ENCODE measurements at places on chromosomes 6 and 20. TPM values are rescaled to one million over a fixed set of nuclear protein-coding genes. Genes with fewer than 3 reads are reported as not detected.

GRCh38 chr6:137423451-137424168 lies 70.6 kb downstream of the OLIG3 start:
- H3K36me3 ChIP-seq, result no peaks in the 10 kb centered on the region
- no peak overlapping the region for H3K4me3 ChIP-seq
- no peak for DNase-seq
- no peak overlapping the region for H3K27ac ChIP-seq
- no peaks in the 10 kb centered on the region for H3K27me3 ChIP-seq

MACROD2 gene
- 0.33 TPM for polyA plus RNA-seq

DNA sequence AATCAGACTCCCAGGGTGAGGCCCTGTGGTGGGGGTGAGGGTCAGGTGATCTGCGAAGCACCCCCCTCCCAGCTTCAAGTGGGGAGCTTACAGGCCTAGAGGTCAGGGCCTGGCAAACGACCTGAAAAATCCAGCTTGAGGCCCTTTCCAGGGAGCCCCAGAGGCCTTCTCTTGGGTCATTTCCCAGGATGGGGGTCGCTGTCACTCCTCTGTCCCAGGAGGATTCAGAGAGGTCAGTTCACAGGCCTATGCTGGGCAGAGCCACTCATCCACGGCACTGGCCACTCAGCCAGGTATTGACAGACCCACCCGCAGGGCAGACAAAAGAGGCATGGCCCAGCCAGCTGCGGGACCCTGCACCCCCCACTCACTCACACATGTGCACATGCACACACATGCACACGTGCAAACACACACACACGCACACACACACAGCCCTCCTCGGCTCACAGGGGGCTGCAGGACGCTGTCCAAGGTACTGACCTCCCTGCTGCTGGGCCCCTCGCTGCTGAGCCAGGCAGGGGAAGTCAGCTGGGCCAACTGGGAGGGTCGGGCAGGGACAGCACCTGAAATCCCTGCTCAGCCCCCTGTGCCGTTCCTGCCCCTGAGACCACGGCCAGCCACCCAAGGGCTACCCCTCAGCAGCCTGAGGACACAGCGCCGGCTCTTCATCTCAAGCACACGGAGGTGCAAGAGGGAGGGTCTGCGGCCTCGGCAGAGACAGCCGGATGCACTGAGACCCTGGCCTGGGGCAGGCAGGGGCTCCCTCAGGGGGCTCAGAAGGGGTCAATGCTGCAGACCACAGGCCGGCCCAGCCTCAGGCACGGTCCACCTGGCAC lies 113.8 kb downstream of the TAF4 start:
- H3K27me3 ChIP-seq, result no peaks in the 10 kb centered on the region
- H3K4me3 ChIP-seq, result no peak overlapping the region
- peaks cover 5% of the 10 kb centered on the region for H3K4me1 ChIP-seq
- no peak overlapping the region for H3K27ac ChIP-seq

DNA sequence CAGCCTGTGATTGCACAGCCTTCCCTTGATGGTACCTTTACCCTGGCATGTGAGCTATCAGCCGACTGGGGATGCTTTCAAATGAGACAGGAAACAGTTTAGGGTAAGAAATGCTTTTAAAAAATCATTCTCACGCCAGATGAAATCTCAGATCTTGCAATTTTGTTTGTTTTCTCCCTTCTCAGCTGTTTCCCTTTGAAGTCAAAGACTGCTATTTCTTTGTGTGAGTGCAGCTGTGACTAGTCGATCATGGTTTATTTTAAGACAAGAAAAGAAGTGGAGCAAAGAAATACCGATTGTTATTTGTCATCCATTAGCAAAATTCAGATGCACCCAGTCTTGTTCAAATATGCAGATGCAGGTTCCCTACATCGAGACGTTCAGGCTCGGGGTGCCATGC lies 489.7 kb downstream of the QKI start:
- no peaks in the 10 kb centered on the region for H3K36me3 ChIP-seq
- DNase-seq, result no peak
- no peaks in the 10 kb centered on the region for H3K4me1 ChIP-seq
- H3K27ac ChIP-seq, result no peak overlapping the region
- H3K27me3 ChIP-seq, result no peaks in the 10 kb centered on the region
- H3K4me3 ChIP-seq, result no peak overlapping the region

DNA sequence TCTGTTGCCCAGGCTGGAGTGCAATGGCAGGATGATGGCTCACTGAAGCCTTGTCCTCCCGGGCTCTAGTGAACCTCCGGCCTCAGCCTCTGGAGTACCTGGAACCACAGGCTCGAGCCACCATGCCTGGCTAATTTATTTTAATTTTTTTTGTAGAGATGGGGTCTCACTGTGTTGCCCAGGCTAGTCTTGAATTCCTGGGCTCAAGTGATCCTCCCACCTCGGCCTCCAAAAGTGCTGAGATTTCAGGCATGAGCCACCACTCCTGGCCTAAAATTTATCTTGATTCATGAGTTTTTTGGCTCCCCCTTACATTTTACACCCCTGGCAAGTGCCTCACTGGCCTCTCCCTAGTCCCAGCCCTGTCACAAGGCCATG lies 2.5 kb upstream of the SLC29A1 start:
- DNase-seq, result no peak
- H3K4me1 ChIP-seq, result peaks cover 17% of the 10 kb centered on the region
- H3K36me3 ChIP-seq, result no peaks in the 10 kb centered on the region
- no peak overlapping the region for H3K4me3 ChIP-seq

DNA sequence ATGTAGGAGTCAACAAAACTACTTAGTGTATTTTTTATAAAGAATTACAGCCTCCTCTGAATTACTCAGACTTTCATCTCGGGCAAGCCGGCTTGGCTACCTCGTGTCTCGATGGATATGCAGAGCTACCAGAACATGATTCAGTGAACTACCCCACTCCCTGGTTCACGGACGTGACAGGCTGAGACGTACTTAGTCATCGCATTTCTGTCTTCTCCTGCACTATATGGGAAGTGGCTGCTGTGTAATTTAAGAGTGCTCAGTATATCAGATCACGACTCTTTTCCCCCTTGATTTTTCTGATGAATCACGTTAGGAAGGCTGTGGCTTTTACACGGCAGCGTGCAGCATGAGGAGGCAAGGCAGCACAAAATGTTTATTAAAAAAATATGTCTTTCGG lies 302.7 kb upstream of the ZFP64 start:
- no peaks in the 10 kb centered on the region for H3K36me3 ChIP-seq
- DNase-seq, result no peak
- no peak overlapping the region for H3K27ac ChIP-seq
- H3K4me1 ChIP-seq, result peaks cover 7% of the 10 kb centered on the region
- no peaks in the 10 kb centered on the region for H3K27me3 ChIP-seq
- H3K4me3 ChIP-seq, result no peak overlapping the region

DNA sequence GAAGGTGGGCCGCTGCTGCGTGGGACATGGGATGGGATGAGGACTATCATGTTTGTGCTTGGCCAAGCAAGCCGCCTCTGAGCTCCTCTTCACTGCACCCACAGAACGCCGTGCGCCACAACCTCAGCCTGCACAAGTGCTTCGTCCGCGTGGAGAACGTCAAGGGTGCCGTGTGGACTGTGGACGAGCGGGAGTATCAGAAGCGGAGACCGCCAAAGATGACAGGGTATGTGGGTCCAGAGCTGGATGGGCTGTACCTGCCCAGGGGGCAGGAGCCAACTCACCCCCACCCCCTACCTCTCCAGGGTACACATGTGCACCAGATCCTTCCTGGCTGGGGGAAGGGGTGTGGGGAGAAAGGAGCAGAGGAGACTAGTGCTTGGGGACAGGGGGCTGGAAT lies 43.5 kb upstream of the MDFI start:
- H3K27ac ChIP-seq, result no peak overlapping the region
- H3K4me3 ChIP-seq, result no peak overlapping the region
- H3K27me3 ChIP-seq, result no peaks in the 10 kb centered on the region
- no peak for DNase-seq

CYP21A2 gene
- 0.03 TPM for polyA plus RNA-seq

- no peaks in the 10 kb centered on the region for H3K36me3 ChIP-seq
- H3K27ac ChIP-seq, result peak overlapping the region; percentile 58
- H3K27me3 ChIP-seq, result no peaks in the 10 kb centered on the region
- no peak for DNase-seq
- peaks cover 6% of the 10 kb centered on the region for H3K4me1 ChIP-seq
- no peak overlapping the region for H3K4me3 ChIP-seq
These were observed 88.2 kb upstream of the ATXN1 start for GRCh38 chr6:16849280-16849987.

NKAIN4 gene
- not detected for polyA plus RNA-seq

- no peaks in the 10 kb centered on the region for H3K27me3 ChIP-seq
- no peaks in the 10 kb centered on the region for H3K36me3 ChIP-seq
- H3K4me1 ChIP-seq, result no peaks in the 10 kb centered on the region
- no peak overlapping the region for H3K4me3 ChIP-seq
These were observed 123.0 kb upstream of the RREB1 start for GRCh38 chr6:6984585-6985366.

GRCh38 chr6:124868481-124868880 lies 93.8 kb upstream of the RNF217 start:
- no peak for DNase-seq
- no peaks in the 10 kb centered on the region for H3K27me3 ChIP-seq
- H3K27ac ChIP-seq, result no peak overlapping the region
- no peaks in the 10 kb centered on the region for H3K4me1 ChIP-seq
- no peaks in the 10 kb centered on the region for H3K36me3 ChIP-seq

- no peak within 1 kb of the TSS for H3K27ac ChIP-seq
- DNase-seq, result peak; percentile 55
- no peaks in the 10 kb centered on the region for H3K36me3 ChIP-seq
- peaks cover 28% of the 10 kb centered on the region for H3K4me1 ChIP-seq
- no peaks in the 10 kb centered on the region for H3K27me3 ChIP-seq
These were observed at the start of gene IP6K3 for GRCh38 chr6:33746651-33747100. IP6K3 (minus strand) TSS chr6:33746905; CDS start chr6:33735476, 11,429 bp downstream.

DNA sequence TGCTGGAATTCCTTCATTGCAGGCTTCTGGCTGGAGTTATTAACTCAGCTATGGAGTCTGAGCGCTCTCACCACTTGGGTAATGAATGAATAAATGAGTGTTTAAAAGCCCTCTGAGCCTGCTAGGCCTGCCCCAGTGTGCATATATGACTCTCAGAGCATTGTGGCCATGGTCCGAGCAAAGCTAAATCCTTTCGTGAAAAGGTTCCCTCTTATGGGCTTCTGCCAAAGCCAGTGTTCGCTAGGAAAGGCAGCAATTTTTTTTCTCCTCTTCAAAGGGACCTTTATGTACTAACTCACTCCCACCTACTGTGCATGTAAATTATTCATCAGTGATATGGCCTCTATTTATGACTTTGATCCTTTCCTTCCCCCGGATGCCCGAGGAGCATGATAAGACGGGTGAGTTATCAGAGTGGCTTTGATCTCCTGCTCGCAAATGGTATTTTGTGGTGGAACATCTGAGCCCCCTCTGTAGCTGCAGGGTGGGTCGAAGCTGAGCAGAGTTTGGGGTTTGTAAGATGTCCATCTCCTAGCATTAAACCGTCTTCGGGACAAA lies 88.6 kb downstream of the LINC00237 start:
- DNase-seq, result no peak
- no peaks in the 10 kb centered on the region for H3K4me1 ChIP-seq
- no peak overlapping the region for H3K4me3 ChIP-seq
- H3K36me3 ChIP-seq, result no peaks in the 10 kb centered on the region

DNA sequence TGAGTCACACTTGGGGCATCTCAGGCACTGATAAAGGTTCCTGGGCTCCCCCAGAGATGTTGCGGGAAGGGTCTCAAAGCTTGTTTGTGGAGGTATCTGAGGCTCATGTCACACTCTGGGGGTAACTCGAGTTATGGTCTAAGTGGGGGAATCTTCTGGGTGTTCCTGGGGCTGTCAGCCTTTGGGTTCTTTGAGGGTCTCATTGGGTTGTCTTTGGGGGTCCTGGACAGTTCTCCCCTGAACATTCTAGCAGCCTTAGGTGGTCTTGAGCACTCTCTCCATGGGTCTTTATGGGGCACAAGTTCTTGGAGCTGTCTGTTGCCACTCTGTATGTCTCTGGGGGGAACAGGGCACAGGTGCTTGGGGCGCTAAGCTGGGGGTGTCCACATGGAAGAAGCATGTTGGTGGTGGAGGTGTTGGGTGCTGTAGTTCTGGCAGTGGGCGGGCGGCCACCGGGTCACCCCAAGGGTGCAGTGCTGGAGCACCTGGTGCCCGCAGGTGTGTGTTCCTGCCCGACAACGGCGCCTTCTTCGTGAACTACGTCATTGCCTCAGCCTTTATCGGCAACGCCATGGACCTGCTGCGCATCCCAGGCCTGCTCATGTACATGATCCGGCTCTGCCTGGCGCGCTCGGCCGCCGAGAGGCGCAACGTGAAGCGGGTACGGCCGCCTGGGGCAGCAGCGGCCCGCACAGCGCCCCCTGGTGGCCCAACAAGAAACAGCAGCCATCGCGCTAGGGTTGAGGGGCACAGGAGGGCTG lies 7.1 kb upstream of the CAPN11 start:
- H3K27ac ChIP-seq, result no peak overlapping the region
- H3K4me1 ChIP-seq, result no peaks in the 10 kb centered on the region
- H3K4me3 ChIP-seq, result peak overlapping the region; percentile 49
- peak; percentile 93 for DNase-seq
- H3K27me3 ChIP-seq, result no peaks in the 10 kb centered on the region

LCA5 gene
- 0.86 TPM for polyA plus RNA-seq

- DNase-seq, result no peak
- H3K27me3 ChIP-seq, result no peaks in the 10 kb centered on the region
- no peaks in the 10 kb centered on the region for H3K4me1 ChIP-seq
- no peak overlapping the region for H3K4me3 ChIP-seq
- no peaks in the 10 kb centered on the region for H3K36me3 ChIP-seq
These were observed 29.9 kb downstream of the NFATC2 start for GRCh38 chr20:51512645-51513044.

DNA sequence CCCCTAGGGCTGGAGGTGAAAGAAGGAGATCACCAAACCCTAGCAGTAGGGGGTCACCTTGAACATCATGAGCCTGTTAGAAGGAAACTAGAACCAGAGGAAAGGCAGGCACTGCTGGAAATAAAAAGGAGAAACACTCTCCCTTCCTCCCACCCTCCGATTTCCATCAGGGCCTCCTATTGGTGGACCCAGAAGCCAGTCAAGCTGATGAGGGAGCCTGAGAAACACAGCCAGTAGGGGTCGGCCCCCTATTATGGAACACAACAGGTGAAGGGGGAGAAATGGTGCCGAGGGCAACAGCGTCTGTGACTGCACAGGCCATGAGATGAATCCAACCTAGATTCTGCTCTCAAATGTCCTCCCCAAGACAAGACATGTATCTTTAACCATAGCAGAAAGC lies 156.1 kb upstream of the LRFN2 start:
- no peaks in the 10 kb centered on the region for H3K4me1 ChIP-seq
- H3K36me3 ChIP-seq, result no peaks in the 10 kb centered on the region
- no peaks in the 10 kb centered on the region for H3K27me3 ChIP-seq
- H3K4me3 ChIP-seq, result no peak overlapping the region
- no peak overlapping the region for H3K27ac ChIP-seq
- no peak for DNase-seq

DNA sequence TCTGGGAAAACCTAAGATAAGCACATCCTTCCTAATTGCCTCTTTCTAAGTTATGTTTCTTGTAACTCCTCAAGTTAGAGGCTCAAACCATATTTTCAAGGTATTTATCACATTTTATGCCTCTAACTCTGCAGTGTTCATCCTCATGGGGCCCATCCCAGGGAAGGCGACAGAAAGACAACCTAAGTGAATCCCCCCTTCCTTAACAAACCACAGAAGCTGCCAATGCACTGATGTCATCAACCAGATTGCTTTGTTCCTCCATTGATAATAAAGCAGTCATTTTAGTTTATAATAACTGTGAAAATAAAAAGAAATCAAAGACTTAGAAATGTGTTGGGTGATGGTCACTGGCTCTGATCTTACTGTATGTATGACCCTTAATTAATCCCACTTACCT lies 119.5 kb upstream of the TCF21 start:
- H3K36me3 ChIP-seq, result no peaks in the 10 kb centered on the region
- no peaks in the 10 kb centered on the region for H3K4me1 ChIP-seq
- H3K27me3 ChIP-seq, result no peaks in the 10 kb centered on the region
- DNase-seq, result no peak
- no peak overlapping the region for H3K4me3 ChIP-seq
- H3K27ac ChIP-seq, result no peak overlapping the region

GRCh38 chr6:122122202-122122601 lies 277.2 kb upstream of the HSF2 start:
- H3K4me1 ChIP-seq, result no peaks in the 10 kb centered on the region
- no peaks in the 10 kb centered on the region for H3K27me3 ChIP-seq
- H3K27ac ChIP-seq, result no peak overlapping the region

All from SK-N-SH (cell line).